Cardiac septum (tissue), 1 donor: ENCODE measurements at places on chromosomes 12 and 14.

- no peak for DNase-seq
Measured at GRCh38 chr14:43877351-43877960, 629.6 kb downstream of the FSCB start.

- DNase-seq, result no peak
Measured at GRCh38 chr14:54489318-54489683, 521 bp upstream of the GMFB start.

- no peak for DNase-seq
Measured at GRCh38 chr12:72111706-72112105, 160.5 kb upstream of the TRHDE start.

DNA sequence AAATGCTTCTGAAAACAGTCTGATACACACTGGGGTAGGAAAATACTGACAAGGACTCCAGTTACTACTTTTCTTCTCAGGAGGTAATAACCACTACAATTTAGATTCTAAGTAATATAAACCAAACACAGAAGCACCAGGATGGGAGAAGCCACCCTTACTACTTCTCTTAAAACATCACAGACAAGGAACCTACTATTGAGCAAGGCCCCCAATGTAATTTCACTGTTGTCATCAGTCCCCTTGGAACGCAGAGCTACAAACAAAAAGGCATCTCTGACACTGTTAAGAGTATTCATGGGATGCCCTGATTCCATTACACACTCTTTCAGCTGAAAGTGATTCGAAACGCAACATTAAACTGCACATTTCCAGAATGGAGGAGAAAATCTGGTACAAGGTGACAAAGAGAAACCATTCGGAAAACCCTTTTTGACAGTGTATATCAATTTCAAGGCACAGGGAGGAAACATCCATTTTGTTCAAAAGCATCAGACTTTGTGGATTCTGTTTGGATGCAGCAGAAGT, 185.9 kb downstream of the PPM1H start:
- no peak for DNase-seq

DNA sequence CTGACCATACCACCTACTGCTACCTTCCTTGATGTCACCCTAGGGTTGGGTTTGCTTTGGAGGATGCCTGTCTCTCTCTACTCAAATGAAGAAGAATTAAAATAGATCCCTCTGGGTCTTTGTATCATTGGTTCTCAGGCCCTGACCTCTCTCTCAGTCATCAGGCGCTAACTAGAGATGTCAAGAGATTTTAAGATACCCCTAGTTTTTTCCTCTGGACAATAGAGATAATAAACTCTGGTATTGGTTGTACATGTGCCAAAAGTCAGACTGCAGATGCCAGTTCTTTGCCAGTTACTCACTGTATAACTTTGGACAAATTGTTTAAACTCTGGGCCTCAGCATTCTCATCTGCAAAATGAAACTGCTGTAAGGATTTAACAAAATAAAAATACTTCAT, 31.5 kb downstream of the ITPR2 start:
- no peak for DNase-seq

GRCh38 chr12:112900298-112901145, 6.2 kb upstream of the OAS1 start:
- no peak for DNase-seq

GRCh38 chr14:94543449-94544124, 17.7 kb upstream of the SERPINA4 start:
- DNase-seq, result no peak

- DNase-seq, result no peak
Measured at GRCh38 chr14:27392153-27392552, 794.3 kb upstream of the NOVA1 start.

DNA sequence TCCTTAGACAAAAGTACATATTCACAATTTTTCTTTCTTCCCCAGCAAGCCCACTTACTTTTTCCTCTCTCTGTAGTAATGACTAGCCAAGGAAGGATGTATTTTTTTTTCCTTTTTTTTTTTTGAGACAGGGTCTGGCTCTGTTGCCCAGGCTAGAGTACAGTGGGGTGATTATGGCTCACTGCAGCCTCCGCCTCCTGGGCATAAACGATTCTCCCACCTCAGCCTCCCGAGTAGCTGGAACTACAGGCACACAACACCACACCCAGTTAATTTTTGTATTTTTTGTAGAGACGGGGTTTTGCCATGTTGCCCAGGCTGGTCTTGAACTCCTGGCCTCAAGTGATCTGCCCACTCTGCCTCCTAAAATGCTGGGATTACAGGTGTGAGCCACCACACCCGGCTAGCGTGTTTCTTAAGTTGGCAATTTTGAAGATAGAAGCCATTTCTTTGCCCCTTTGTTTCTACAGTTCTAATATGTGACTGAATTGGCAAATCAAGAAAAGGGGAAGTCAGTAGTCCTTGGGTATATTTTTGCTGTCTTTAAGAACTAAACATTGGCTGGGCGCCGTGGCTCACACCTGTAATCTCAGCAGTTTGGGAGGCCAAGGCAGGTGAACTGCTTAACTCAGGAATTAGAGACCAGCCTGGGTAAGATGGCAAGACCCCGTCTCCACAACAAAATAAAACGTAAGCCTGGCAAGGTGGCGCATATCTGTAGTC, 3.2 kb upstream of the NACA start:
- DNase-seq, result no peak

DNA sequence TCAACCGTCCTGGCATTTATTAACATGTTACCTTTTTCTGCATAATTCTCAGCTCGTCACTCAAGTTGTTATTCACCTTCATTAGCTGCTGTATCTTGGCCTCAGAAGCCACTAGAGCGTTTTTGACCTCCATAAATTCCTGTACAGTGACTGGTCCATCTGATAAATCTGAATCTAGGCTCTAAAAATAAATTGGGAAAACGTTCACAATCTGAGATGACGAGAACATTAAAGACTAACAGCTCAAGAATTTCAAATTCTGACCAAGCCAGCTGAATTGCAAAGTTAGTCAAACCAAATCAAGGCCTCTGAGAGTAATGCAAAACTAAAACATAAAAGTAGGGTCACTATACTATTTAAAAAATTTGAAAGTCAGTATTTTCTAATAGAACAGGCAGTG, 45.0 kb downstream of the GIT2 start:
- DNase-seq, result no peak

DNA sequence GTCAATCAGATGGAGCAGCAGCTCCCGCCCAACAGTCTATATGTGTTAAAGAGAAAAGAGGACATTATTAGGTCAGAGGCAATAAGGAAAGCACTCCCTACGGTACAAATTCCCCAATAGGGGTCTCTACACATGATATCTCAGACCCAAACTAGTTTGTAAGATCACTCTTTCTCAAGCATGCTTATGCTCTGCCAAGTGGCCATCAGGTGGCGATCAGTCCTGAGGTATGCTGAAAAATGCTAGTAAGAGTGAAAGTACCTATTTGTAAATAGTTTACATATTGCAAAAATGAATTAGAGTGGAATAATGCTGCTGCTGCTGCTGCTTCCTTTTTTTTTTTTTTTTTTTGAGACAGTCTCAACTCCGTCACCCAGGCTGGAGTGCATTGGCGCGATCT, 61.0 kb downstream of the CPM start:
- no peak for DNase-seq

DNA sequence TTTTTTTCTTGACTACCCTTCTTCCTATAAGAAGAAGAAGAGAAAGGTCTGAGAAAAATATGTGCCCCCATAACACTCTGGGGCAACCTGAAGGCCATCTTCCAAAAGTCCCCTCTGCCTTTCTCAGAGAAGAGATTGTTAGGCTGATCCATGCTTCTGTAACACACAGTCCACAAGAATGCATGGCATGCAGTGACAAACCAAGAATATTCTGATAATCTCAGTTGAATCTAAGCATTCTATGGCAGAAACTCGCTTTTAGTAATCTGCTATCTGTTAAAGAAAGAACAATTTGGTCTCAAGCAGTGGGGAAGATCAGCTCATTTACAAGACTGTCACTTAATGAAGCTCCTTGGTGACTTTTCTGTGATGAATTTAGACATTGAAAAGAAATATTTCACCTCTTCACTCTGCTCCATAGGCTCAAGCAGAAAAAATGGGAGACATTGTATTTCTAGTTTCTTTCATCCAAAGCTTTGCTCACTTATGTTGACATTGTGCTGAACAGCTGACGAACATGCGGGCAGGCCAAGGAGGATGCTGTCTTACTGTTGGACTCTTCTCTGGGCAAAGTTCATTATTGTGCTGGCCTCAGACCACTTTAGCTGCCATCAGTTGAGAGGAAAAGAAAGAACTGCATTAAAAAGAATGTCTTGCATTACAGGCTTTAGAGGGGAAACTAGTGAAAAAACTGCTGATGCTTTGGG, 957.1 kb downstream of the DIO2 start:
- DNase-seq, result no peak

GRCh38 chr12:26246483-26247164, 51.3 kb downstream of the SSPN start:
- DNase-seq, result no peak

DNA sequence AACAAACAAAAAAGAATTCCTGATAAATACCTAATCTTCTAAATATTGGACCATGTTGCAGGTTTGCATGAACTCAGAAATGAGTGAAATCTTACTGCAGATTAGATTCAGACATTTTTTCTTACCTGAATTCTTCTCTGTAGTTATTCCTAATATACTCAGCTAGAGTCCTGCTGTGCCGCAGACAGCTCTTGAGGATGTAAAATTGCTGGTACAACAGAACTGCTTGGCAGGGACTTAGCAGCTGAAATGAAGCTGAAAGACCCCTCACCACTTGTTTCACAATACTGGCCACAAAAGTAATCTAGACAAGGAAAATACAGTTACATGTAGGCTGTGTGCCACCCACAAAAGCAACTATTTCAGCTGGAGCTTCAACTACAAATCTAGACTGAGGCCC, 48.3 kb upstream of the KICS2 start:
- no peak for DNase-seq

DNA sequence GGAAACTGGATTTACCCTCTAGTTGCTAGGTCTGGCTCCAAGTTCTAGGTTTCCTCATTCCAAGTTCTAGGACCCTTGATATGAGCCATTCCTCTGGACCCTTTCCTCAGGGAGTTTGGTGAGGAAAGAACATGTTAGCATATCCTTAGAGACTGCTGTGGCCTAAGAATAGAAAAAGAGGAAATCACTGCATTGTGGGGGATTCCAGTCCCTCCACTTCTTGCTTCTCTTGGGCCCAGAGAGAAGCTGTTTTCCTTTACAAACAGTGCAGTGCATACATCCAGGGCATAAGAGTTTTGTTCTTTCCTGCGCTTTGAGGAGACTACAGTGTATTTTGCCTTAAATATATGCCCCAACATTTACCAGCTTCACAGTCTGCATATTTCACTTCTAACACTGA, 59.0 kb downstream of the LLPH start:
- DNase-seq, result no peak

GRCh38 chr12:114625294-114625851, 58.6 kb downstream of the TBX3 start:
- no peak for DNase-seq

DNA sequence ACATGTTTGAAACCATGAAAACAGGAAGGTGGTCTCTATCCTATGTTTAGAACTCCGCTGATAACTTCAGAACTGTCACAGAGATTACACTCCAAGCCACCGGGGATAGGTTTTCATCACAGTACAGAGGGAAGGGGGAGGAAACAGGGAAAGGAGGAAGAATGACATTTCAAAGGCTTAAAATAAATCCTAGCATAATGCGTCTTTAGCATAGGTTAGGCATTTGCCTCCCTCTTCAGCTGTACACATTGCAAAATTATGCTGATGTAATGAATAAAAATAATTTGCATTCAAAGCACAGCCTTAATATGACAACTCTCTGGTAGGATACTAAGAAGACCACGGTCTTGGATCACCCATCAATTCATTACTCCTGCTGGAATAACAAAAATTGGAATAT, 54.3 kb upstream of the PYGL start:
- no peak for DNase-seq

- DNase-seq, result peak; percentile 22
Measured at GRCh38 chr14:101062065-101062450, 158.5 kb upstream of the RTL1 start.

DNA sequence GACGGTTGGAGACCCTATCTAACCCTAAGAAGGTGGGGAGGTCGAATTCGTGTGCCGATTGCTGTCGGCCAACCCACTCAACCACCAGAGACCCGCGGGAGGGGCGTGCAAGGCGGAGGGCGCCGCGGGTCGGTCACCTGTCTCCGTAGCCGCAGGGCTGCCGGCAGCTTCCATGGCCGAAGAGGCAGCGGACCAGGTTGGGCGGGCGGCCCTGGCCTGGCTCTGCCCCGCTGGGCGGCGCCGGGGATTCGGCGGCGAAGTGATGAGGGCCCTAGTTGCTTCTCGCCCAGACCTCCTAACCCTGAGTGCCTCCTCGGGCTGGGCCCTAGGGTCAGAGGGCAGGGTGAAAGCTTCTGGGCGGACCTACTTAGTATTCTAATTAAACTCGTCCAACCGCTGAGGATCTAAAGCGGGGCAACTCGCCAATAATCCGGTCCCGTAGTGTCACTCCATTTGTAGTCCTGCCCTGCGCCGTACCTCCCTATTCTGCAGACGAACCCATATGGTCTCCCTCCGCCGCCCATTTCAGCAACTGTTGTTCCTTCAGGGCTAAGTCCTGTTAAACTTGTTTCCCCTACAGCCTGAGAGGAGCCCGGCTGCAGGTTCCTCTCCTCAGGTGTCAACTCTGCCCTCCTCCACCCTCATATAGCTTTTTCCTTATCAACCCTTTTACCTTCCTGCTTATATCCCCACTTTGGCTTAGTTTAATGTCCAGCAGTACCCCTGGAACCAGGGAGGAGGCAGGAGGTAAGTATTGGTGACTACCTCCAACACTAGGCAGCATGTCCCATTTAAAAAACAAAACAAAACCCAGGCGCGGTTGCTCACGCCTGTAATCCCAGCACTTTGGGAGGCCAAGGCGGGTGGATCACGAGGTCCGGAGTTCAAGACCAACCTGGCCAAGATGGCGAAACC, at the start of gene PYM1:
Gene PYM1 (minus strand): TSS at position 307 of the 915 bp plus-strand sequence. CDS start 133 bp downstream, at position 174.
- peak; percentile 82 for DNase-seq

DNA sequence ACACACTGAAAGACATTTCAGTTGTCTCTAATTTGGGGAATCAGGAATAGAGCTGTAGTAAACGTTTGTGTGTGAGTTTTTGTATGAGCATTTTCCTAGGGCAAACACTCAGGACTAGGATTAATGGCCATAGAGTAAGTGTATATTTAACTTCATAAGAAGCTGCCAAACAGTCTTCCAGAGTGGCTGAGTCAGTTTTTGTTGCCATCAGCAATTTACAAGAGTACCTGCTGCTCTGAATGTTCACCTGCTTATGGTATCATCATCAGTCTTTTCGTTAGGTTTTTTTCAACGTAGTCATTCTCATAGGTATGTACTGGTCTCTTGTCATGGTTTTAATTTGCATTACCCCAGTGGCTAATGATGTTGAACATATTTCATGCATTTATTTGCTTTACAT, 30.6 kb upstream of the TRHDE start:
- DNase-seq, result no peak

GRCh38 chr12:71439613-71440344, at the start of gene LGR5:
Gene LGR5, plus strand, starts transcription at chr12:71439798. Its CDS starts 283 bp downstream, at chr12:71440081.
- DNase-seq, result no peak
